Stimulated activated CD4-positive, alpha-beta T cell treated with anti-CD3 and anti-CD28 coated beads, Interleukin-15, amount 100 ng/mL, for 1 hour (primary cell): ENCODE measurements at places on chromosomes 11 and 22.

DNA sequence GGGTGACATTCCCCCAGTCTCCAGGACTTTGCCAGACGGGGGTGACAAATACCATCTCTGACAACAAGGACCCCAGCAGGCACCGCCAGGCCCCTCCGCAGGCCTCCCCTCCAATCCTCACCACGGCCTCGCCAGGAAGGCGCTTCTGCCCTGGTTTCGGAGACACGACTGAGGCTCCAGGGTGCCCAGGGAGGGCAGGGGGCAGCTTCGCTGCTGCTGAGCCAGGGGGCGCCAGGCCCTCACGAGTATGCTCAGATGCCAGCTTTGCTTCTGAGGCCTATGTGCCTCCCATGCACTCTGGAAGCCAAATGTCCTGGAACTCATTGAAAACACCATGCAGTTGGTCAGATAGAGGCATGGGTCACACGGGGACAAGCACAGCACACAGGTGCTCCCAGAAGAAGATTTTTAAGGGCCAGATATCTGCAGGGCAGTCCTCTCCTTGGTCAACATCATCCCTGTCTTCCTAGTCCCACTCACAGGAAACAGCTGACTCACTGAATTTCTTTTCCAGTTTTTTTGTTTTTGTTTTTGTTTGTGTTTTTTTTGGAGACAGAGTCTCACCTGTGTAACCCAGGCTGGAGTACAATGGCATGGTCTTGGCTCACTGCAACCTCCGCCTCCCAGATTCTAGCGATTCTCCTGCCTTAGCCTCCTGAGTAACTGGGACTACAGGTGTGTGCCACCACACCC lies 19.9 kb downstream of the BID start:
- no peak for DNase-seq

- no peak for DNase-seq
Measured at GRCh38 chr11:30758946-30759504, 172.9 kb upstream of the MPPED2 start.

DNA sequence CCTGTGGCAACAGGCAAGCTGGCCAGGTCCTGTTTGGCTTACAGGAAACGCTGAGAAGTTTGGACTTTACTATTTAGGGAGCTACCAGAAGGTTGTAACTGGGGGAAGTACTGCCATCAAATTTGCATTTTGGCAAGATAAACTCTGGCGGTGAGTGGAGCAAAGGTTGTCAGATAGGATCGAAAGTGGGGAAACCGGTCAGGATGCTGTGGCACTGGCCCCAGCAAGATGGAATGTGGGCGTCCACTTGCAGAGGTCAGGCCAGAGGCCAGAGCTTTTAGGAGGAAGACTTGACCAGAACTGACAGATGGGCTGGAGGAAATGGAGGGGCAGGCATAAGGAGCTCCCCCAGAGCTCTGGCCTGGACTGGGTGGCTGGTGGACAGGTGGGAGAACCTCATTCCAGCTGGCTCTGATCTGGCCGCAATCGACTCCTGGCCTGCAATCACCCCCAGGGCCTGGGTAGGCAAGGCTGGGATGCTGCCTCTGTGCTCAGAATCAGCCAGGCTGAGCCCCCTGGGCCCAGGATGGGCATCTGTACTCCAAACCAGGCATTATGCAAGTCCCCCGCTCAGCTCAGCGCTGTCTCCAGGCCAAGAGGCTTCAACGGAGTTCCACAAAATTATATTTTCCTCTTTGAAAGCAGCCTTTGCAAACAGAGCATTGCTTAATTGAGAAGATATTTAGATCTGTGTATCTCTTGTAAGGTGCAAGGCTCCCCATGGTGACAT lies 178.3 kb upstream of the NECTIN1 start:
- DNase-seq = no peak

DNA sequence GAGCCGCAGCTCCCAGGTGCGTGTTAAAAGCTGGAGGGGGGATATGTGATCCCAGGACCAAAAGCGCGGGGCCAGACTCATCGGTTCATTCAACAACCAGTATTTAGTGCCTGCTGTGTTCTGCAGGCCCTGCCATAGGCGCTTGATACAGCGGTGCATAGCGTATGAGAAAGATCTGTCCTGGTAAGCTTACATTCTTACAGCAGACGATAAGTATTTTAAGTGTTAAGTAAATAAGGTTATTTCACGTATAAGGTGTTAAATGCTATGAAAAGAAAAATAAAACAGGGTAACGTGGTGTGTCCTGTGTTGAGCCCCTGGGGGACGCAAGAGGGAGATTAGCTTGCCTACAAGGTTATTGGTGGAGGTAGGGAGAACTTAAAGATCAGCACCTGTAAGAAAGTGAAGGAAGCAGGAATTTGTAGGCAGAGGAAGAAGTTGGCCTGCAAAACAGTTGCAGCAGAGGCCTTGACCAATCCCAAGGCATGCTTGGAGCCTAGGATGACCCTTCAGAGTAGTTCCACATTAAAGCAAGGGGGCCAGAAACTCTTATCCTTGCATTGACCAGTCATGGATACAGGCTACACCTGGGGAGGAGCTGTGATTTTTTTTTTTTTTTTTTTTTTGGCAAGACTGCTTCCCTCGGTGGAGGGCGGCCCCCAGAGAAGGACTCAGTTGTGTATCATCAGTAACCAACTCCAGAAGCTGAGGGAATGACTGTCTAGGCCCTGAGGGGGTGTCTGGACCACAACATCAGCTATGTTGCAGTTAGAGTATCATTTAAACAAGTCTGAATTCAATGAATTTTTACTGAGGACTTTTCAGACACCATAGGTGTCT lies 487 bp upstream of the LIPT2 start:
- DNase-seq = no peak

DNA sequence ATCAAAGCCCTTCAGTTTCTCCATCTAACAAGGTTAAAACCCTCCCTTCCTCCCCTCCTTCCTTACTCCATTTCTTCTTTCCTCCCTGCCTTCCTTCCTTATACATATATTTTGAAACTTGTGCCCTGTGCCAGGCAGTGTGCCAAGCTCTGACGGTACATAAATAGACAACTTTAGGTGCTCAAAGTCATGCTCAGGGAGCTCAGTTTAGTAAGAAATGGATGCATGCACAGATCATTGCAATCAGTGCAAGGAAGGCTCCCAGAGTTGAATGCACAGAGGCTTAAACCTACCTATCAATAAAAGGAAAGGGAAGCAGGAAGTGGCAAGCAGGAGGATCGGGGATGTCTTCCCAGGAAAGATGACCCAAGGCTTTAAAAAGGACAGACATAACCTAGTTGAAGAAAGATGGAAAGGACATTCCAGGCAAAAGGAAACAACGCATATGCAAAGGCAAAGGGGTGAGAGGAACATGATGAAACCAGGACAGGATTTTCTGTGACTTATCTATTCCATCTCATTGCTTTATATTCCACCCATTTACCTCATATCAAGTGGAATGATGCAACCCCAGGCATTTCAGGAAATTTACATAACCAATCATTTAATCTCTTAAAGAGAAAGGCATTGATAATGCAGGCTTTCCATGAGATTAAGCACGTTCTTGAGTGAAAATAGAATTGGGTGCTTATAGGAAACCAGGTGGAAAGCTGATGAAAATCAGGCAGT lies 13.2 kb downstream of the FZD4 start:
- no peak for DNase-seq

DNA sequence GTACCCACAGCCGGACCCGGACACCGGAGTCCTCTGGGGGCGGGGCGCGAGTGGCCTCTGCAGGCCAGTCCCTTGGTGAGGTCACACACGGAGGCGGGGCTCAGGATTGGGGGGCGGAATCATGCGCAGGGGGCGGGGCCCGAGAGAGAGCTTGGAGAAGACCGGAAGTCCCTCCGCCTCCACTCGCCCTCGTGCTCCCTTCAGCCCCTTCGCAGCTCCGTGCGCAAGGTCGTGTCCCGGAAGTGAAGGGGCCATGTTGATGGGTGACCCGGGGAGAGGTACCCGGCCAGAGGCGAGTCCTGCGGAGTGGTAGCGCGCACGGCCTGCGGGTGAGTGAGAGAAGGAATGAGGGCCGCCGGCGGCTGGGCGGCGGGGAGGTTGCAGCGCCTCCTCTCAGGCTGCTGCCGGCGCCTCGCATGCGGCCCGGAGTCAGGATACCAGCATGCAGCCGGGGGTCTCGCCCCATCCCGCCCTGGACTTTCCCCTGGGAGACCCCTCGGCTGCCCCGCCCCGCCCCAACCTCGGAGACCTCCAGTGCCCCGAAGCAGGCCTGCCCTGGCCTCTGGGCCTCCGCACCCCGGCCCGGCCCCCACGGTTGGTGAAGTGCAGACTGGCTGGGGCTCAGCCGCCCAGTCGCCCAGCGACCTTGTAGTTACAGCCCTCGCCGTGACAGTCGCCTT lies at the start of gene MIEF1:
Gene MIEF1, plus strand, starts transcription at position 182 of the 680 bp plus-strand sequence. CDS start 9,005 bp downstream, outside the sequence.
- peak; percentile 71 for DNase-seq

GRCh38 chr22:49284056-49284784 lies 543.5 kb downstream of the BRD1 start:
- no peak for DNase-seq
